ENCODE measurements at places on chromosomes 12 and 14.

GRCh38 chr12:54622463-54623183 lies 12.1 kb downstream of the LACRT start:
- no peak for DNase-seq

- no peak for DNase-seq
Observed at GRCh38 chr12:63792338-63792737, 12.6 kb downstream of the RXYLT1 start.

- no peak for DNase-seq
Observed at GRCh38 chr14:32384464-32384863, 55.4 kb downstream of the AKAP6 start.

GRCh38 chr14:93183596-93184317 lies 940 bp downstream of the MOAP1 start:
- DNase-seq = no peak

- no peak for DNase-seq
Observed at GRCh38 chr12:47178014-47178413, 98.3 kb upstream of the AMIGO2 start.

- DNase-seq = peak; percentile 49
Observed at GRCh38 chr12:53219292-53219955, 12.4 kb upstream of the ITGB7 start.

DNA sequence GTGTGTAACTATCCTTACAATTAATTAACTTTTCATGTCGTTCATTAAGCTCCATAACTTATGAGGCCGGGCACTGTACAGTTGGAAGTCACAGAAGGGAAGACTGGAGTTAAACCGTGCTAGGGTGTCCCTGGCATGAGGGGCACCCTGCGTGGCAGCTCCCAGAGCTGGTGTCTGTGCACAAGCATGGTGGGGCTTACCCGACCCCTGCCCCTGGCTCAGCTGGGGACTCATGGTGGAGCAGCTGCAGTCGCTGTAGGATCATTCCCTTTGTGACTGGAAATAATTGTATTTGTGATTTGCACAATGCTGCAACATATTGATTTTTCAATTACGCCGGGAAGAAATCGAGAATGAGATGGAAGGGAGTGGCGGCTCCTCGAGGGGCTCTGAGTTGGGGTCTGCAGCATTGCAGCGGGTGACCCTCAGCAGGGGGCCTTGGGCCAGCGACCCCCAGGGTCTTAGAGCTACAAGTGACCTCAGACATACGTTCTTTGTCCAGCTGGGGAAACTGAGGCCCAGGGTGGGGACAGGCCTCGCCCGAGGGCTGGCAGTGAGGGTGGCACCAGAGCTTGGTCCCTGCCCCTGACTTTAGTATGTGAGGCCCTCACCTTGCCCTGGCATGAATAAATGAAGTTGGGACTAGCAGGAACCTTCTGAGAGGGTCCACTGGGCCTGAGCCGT lies 125.4 kb downstream of the KIF26A start:
- DNase-seq = no peak

DNA sequence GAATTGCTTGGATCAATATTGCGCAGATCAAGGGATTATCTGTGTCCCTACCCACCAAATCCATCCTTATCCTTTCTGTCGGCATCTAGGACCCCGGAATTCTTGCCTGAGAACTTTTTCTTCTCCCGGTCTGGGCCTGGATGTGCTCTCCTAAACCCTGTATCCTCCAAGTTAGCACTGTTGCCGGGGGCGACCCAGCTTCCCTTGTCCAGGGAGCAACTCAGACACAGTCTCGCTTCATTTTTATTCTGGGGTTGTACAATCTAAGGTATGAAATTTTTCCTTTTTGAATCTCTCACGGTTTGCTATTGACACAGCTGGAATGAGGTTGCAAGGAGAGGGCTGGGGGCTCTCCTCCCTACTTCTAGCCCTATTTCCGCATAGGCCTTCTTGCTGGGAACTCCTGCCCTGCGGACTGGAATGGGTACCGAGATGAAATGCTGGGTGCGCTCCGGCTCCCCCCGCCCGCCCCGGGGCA lies 403 bp upstream of the PNP start:
- no peak for DNase-seq

GRCh38 chr12:46361667-46362034 lies 10.9 kb downstream of the SLC38A2 start:
- no peak for DNase-seq

- DNase-seq = no peak
Observed at GRCh38 chr12:104579718-104580495, 123.2 kb downstream of the CHST11 start.

DNA sequence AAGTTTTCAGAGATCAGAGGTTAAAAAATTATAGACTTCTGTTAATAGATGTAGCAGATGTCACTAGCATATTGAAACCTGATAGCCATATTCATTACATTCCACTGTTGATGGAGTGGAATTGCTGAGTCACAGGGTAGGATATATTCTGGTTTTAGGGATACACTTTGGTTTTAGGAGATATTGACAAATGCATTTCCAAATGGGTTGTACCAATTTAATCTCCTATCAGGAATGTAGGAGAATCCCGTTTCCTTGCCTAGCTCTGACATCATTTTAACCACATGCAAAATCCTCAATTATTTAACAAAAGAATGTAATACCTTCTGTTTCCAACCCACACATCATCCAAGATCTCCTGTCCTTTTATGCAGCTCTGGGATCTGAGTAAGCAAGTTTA lies 30.7 kb upstream of the ESR2 start:
- peak; percentile 22 for DNase-seq

DNA sequence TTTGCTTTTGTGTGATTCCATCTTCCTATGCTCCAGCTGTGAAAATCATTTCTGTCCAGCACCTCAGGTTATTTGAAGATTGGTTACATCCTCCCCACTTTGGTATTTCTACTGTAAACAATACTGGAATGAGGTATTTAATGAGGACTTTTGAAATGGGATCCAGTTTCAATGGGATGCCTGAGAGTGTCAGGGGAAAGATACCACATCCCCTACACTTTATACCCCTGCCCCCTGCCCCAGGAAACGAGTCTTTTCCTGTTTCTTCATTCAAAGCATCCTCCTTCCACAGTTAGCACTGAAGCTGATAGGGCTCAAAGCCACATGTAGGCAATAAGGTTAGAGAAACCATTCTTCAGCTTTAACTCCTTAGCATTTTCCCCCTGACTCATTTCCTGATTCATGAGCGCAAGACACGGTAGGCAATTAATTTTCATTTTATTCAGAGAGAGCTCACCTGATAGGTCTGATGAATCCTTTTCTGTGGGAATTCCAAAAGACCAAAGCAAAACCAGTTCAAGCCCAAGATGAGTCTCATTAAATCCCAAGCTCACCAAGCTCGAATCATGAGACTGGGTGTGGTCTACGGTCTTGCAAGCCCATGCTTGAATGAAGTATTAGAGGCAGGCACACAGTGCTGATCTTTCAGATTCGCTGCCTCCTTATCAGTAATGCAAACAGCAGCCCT lies 143.6 kb upstream of the CRY1 start:
- peak; percentile 59 for DNase-seq

DNA sequence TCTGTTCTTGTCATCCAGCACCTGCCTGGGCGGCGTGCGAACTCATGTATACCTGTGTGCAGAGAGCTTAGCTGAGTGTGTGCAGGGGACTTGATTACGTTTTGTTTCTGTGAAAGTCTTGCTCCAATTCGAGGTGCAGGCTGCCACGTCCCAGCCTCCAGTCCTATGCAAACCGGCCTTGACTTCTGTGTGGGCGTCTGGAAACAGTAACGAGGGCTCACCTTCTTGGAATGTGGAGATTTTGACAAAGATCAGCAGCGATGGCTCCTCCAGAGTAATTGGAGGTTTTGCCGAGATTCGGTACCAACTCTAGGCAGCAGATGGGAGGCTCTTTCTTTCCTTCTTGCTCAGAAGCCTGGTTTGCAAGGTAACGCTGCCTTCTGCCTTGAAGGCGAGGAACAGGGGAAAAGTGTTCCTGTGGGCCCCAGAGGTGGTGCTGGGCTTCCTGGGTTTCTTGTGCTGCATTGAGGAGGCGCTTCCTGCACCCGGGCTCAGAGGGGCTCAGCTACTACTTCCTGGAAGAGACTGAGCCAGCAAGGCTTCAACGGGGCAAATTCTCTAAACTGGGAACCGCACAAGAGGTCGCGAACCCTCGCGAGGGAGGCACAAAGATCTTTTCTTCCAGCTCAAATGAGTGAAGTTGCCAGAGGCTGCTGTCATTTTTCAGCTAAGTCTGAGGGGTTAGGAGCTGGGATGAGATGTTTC lies 249.0 kb downstream of the AACS start:
- no peak for DNase-seq

GRCh38 chr12:47377414-47378221 lies 297.9 kb upstream of the AMIGO2 start:
- DNase-seq = peak; percentile 97

- DNase-seq = no peak
Observed at GRCh38 chr14:62314871-62315270, 552.7 kb downstream of the SNAPC1 start.

- DNase-seq = no peak
Observed at GRCh38 chr14:93977790-93978581, 1.6 kb upstream of the ASB2 start.

GRCh38 chr12:56338308-56339157 lies at the start of gene IL23A:
TSS of gene IL23A (plus strand) at chr12:56338884. CDS start at chr12:56339045, 161 bp downstream.
- DNase-seq = no peak

DNA sequence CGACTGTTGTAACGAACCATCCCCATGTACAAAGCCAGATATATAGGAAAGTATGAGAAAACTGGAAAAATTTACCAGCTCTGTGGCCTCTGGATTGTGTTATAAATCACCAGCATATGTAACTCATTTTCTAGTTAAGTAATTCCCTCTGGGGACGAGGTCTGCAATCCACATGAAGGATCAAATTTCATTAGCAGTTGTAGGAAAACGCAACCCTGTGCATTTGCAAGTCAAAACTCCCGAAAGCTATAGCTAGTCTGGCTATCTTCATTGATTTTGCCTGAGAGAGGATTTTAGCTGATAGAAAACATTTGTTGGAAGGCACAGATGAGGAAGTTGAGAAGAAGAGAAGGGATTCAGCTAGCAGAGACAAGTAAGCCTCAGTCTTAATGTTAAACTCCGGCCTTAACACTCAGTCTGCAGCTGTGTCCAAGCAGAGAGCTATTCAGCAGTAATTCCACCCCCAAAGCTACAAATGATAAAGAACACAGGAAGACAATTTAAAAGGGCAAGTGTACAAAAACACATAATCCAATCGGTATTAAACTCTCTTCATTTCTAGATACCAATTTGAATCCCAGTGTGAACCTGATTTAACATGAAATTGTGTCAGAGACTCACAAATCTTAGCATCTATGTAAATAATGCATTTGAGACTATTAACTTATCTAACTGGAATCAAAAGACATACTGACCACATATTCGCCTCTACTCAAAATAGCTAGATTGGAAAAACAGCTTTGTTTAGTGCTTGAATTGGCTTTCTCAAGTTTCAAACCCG lies 54.2 kb upstream of the CERS5 start:
- peak; percentile 81 for DNase-seq

DNA sequence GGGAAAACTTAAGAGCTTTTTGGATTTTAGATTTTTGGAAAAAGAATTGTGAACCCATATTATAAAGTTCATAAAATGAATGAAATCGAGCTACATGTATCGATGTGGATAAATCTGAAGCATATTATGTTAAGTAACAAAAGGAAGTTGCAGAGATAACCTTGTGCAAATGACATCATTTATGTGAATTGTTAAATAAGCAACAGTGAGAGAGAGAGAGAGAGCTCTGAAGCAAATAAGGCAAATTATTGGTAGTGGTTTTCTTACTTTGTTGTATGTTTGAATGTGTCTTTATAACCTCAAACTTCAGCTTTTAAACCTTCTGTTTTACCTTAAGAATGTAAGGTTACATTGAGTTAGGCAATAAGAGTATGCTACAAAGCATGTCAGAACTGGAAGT lies 78.8 kb downstream of the ERC1 start:
- DNase-seq = no peak

DNA sequence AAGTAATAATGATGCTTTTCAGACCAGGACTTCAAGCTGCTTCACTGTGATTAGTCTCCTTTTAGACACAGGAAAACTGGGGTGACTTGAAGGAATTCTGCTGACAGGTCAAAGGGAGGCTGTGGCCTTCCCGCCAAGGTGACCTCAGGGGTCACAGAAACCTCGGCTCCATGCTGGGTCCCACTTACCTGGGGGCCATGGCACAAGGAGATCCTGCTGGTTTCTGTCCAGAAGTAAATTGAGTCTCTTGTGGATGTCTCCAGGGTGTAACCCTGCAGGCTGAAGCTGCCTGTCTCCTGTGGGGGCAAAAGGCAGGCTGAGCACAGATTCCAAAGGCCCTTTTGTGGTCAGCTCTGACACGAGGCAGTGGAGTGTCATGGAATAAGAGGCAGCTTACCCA lies 138.7 kb upstream of the MED13L start:
- DNase-seq = no peak

DNA sequence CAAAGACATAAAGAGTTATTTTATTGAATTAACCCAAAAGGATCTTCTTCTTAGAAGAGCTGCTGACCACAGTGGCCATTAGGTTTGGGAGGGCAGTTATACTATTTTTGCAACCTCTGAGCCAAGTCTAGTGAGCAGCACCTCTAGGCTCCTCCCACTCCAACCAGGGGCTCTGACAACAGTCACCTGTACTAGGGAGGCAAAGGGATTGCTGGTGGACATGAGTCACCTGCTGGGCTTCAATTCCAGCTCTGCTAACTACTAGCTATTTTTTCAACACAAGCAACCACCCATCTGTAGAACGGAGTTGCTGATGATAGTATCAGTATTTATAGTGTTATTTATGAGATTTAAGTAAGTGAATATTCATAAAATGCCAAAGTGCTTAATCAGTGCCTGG lies 166.0 kb downstream of the KLHL28 start:
- no peak for DNase-seq

DNA sequence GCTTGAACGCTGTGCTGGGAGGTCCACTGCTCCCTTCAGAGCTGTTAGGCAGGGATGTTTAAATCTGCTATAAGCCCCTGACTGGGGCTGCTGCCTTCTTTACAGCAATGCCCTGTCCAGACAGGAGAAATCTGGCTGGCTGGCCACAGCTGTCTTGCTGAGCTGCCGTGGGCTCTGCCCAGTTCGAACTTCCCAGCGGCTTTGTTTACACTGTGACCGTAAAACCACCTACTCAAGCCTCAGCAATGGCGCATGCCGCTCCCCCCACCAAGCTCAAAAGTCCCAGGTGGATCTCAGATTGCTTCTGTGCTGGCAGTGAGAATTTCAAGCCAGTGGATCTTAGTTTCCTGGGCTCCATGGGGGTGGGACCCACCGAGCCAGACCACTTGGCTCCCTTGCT lies 35.8 kb downstream of the CKAP4 start:
- no peak for DNase-seq

- no peak for DNase-seq
Observed at GRCh38 chr12:19190292-19191031, 60.9 kb downstream of the PLEKHA5 start.

DNA sequence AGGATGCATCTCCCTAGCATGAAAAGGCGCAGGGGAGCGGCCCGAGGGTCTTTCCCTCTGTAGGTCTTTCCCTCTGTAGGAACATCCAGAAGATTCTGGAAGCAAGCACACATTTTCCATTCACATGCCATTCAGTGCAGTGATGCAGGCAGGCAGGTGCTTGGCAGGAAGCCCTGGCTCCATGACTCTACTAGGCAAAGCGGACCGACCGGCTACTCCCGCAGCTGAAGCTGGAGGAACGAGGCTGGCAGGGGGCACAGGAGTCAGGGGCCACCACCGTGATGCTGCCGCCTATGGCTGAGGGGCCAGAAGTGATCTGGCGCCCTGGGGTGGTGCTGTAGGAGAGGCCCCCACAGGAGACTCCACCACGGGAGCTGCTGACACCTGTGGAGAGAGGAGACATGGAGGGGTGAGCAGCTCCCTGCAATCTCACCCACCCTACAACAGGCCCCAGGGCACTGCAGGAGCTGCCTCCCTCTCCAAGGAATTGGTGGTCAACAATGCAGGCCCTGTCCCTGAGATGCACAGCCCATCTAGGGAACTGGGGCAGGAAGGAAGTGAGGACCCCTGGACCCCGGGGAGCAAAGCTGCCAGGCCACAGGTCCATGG lies 6.5 kb downstream of the KRT85 start:
- no peak for DNase-seq
